Stimulated activated CD8-positive, alpha-beta memory T cell treated with anti-CD3 and anti-CD28 coated beads, Interleukin-4, amount 100 ng/mL, for 4 hours (primary cell): ENCODE measurements at places on chromosomes 12 and 14.

DNA sequence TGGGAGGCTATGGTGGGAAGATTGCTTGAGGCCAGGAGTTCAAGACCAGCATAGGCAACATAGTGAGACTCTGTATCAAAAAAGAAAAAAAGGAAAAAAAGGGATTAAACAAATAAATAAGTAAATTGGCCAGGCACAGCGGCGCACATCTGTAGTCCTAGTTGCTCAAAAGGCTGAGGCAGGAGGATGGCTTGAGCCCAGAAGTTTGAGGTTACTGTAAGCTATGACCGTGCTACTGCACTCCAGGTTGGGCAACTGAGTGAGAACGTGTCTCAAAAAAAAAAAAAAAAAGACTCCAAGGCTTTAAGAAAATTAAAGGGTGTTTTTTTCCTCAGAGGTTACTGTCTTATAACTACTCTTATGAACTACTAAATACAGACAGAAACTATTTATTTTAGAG lies 11.7 kb downstream of the BEST3 start:
- no peak for DNase-seq

GRCh38 chr12:57583008-57583831 lies 7.8 kb upstream of the PIP4K2C start:
- DNase-seq, result peak; percentile 31

- DNase-seq, result no peak
Measured at GRCh38 chr14:75427126-75427481, 718 bp upstream of the JDP2 start.

DNA sequence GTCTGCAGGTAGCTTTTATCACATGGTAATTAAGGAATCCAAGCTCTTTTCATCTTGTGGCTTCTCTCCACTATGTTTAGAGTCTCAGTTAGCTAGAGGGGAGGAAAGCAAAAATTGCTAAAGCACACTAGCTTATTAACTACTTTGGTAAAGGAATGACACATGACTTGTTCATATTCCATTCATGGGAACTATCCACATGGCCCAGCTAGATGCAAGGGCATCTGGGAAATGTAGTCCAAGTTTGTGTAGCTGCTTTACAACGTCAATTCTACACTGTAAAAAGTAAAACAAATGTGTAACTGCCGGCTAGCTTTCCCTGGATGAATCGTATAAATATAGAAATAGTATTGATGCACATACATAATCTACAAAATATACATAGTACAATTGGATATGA lies 244.5 kb upstream of the LRFN5 start:
- DNase-seq, result no peak

DNA sequence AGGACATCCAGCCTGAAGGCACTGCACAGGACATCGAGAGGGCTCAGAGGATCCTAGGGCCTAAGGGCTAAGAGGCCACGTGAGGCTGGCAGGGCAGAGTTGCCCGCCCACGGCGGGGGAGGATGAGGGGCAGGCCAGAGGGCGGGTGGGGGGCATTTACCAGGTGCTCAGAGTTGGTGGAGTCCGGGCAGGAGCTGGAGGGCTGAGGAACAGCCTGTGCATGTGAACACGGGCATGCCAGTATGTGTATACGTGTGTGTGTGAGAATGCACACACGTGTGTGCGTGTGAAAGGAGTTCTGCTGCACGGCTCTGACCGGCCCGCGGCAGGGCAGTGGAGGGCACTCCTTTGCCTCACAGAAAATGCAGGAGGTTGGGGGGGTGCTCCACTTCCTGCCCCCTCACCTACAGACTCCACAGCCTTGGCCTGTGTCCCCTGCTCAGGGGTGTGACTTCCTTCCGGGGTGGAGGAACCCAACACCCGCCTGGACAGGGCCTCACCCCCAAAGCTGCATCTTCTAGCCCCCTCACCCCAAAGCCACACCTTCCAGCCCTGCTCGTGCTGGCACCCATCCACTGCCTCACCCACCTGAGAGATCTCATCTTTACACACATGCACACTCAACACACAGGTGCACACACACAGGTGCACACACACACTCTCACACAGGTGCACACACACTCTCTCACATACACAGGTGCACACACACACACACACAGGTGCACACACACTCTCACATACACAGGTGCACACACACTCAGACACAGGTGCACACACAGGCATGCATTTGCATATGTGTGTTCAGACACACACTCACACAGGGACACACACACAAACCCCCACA lies 11.8 kb upstream of the GPR132 start:
- no peak for DNase-seq

DNA sequence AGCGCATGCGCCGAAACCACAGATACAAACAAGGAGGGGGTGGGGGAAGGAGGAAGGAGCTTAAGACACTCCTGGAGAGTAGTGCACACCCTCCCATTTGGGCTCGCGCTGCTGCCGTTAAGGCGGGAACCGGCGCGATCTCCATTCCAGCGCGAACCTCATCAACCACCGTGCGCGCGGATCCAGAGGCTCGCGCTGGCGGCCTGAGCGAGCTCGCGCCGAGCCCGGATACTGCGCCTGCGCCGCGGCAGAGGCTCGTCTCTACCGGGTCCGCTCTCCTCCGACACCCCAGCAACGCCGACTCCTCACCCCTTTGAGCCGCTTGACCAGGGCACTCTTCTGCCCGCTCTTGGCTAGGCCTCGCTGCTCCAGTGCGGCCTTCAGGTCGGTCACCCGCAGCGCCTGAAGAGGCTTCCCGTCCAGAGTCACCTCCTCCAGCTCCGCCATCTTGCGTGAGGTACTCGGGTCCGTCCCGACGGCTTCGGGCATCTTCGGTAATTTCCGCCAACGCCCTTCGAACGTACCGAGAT lies at the start of gene ACIN1:
TSS of gene ACIN1 (minus strand) at position 471 of the 530 bp plus-strand sequence. CDS start at position 447, 24 bp downstream.
- DNase-seq, result peak; percentile 56

DNA sequence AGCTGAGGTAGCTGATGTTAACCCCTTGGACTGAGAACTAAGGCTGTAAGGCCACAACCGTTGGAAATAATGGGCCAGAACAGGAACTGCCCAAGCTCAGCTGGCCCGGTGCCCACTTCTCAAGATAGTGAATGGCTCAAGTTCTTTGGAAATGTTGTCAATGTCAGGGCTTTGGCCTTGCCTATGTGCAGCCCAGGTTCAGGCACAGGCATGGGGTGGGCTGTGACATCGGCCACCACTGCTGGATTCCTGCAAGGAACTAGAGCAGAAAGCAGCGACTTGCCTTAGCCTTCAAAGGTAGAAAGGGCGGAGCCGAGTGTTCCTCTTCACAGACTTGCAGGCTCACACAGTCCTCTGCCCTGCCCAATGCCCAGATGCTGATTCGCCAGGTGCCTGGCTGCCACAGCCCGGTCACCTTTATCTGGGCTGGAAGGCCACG lies 291.2 kb downstream of the ZFP36L1 start:
- no peak for DNase-seq

DNA sequence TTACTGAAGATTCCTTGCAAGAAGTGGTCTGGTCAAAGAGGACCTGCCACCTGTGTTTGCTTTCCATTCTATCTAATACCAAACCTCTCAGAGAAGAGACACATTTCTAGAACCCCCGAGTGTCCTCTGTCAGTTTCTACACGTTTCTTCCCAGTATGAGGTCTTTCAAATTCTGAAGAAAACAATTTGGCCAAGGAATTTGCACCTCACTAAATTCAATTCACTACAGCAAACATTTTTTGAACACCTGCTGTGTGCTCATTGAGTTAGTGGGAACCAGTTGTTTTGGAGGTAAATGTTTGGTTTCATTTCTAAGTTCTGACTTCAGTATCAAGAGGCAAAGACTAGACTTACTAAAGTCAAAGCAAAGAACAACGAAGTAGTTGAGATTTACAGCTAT lies 19.4 kb downstream of the GPR19 start:
- no peak for DNase-seq

- DNase-seq, result no peak
Measured at GRCh38 chr12:123886258-123886657, 86.4 kb downstream of the CCDC92 start.

GRCh38 chr14:61107869-61108493 lies 126.9 kb downstream of the SLC38A6 start:
- no peak for DNase-seq

GRCh38 chr12:104727726-104728465 lies 230.2 kb downstream of the SLC41A2 start:
- DNase-seq, result no peak

DNA sequence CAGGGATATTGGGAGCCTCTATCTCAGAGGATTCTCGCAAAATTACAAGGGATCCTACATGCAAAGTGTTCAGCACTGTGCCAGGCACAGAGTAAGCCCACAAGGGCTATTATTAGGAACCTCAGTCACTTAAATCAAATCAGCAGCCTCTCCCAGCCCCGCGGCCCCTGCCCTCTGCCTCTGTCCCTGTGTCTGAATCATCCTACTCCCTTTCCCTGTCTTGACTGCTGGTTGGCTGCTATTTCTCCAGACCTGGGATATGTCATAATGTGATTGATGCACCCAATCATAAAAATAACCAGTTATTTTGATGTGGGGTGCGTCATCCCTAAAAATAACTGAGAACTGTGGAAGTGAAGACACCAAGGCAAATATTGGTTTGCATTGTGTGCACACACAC lies 176.3 kb downstream of the KSR2 start:
- no peak for DNase-seq

DNA sequence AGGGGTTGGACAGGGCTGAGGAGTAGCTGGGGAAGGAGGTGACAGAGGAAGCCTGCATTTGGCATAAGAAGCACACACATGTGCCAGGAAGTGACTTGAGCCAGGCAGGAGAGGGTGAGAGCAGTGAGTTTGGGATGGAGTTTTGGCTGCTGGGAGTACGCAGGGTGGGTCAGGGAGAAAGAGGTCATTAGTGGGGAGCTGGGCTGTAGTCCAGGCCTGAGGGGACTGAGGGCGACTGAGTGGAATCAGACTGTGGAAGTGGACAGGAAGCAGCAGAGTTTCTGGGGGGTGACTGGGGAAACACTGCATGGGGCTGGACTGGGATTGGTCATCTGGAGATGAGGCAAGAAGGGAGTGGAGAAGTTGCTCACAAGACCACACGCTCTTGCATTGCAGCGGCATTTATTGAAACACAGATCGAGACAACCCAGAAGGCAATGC lies 7.6 kb downstream of the KRT85 start:
- no peak for DNase-seq

- no peak for DNase-seq
Measured at GRCh38 chr12:72346363-72346944, 74.3 kb downstream of the TRHDE start.

- no peak for DNase-seq
Measured at GRCh38 chr14:24958271-24958670, 91.7 kb downstream of the STXBP6 start.

DNA sequence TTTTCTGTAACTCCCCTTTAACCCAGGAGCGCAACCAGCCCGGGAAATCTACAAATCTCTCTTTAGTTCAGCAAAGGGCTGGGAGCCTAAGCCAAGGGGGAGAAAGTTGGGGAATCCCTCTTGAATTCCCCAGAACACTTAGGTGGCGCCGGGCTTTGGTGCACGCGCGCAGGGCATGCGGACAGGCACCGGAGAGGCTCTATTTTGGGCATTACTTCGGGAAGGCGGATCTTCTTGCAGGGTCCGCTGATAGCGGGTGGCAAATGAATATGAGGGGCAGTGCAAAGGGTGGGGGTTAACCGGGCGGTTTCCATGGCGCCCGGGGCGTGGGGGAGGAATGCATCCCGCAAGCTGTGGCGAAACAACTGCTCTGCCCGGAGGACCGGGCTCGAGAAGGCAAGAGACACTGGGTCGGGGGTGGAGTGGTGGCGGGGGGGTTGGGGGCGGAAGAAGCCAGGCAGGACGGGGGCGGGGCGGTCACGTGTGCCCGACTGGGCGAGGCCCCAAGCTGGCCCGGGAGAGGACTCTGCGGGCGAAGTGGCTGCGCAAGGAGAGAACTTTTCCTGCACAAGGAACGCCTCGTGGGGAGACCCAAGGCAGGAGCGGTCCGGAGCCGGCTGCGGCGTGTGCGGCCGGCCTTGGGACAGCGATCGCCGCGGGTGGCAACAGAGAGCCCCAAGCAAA lies at the start of gene FLVCR2:
TSS of gene FLVCR2 (plus strand) at position 519 of the 684 bp plus-strand sequence. CDS start 353 bp downstream, outside the sequence.
- DNase-seq, result no peak

DNA sequence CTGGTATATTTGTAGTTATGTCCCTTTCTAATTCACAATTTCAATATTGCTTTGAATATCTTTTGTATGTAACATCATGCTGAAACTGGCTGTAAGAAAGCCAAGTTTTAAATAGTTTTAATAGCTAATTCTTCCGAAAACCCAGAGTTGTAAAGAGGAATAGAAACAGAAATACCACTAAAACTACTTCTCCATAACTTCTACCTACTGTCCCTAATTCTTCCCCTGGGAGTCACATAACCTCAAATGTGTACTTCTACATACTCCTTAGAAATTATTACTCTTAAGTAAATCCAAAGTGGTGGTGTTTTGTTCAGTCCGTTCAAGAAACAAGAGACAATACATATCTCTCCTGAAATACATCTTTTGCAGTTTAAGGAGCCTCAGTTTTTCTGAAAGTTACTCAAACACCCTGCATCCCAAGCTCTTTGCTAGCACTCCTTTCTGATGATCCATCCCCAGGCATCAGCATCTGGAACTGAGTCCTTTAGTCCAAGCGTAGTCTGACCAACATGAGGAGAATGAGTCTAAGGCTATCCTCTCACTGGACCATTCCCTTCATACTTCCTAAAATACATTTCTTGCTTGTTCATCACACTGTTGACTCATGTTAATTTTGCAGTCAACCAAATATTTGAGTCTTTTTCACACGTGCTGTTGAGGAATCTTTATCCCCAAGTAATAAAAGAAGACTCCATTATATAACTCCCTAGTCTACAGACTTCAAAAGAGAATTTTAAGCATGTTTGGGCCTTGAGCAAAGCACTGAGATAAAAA lies 214.3 kb upstream of the NUDT4 start:
- DNase-seq, result no peak

- DNase-seq, result no peak
Measured at GRCh38 chr12:34345801-34346200, 323.5 kb downstream of the ALG10 start.

DNA sequence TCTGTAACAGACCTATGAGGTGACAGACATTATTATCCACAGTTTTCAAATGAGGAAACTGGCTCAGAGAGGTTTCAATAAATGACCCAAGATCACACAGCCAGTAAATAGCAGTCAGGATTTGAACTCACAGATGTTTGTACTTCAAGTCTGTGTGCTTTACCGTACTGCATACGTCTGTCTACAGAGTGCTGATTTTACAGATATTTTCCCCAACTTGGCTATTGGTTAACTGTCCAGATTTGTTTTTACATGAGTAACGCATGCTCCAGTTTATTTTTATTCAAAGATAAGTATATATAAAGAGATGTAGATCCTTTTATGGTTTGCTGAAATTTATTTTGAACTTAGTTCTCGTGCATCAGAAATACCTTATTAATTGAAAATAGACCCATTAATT lies 65.7 kb upstream of the SLC38A2 start:
- DNase-seq, result no peak

DNA sequence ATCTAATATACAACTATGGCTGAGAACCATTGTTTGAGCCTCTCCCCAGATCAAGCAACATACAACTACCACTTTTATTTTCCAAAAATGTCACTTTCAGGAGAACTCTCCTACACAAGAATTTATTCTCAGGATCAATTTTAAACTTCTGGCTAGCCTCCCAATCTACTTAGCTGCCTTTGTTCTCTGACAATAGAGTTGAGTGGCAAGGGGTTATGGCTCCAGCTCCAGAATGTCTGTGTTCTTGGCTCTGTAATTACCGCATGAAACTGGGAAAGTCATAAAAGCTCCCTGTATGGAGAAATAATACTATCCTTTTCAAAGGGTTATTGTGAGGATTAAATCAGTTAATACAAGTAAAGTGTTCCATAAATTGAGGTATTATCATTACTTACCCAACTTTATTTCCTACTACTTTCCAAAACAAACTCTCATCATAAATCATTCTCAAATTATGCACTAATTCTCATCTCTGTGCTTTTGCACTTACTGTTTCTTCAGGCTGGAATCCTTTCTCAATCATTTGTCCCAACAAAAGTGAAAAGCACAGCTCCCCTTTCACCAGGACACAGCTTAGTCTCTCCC lies 121.9 kb downstream of the GARIN6 start:
- DNase-seq, result no peak

- no peak for DNase-seq
Measured at GRCh38 chr14:100781952-100782351, 44.0 kb upstream of the MEG3 start.
